ENCODE measurements at places on chromosomes 6 and 20. TPM values are rescaled to one million over a fixed set of nuclear protein-coding genes. Genes with fewer than 3 reads are reported as not detected.

CST7 gene
- 0.87 TPM for total RNA-seq

DNA sequence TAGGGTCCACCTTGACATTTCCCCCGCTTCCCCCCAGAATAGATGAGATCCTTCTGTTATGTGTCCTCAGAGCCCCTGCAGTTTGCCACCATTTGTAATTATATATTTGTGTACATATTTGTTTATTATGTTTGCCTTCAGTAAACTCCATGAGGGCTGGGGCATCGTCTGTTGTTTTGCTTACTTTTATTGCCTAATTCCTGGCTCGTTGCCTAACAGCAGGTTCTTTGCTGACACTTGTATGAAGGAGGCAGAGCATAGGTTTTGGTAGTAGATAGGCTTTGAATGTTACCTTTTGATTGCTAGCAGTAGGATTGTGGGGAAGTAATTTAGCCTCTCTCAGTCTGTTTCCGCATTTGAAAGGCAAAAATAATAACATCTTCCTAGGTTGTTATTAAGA is 9.9 kb downstream of the MAP3K4 start:
- H3K27me3 ChIP-seq, result no peaks in the 10 kb centered on the region
- H3K36me3 ChIP-seq, result no peaks in the 10 kb centered on the region
- no peak overlapping the region for H3K4me3 ChIP-seq
- H3K4me1 ChIP-seq, result peaks cover 42% of the 10 kb centered on the region
- H3K27ac ChIP-seq, result no peak overlapping the region
- peak; percentile 16 for DNase-seq

DNA sequence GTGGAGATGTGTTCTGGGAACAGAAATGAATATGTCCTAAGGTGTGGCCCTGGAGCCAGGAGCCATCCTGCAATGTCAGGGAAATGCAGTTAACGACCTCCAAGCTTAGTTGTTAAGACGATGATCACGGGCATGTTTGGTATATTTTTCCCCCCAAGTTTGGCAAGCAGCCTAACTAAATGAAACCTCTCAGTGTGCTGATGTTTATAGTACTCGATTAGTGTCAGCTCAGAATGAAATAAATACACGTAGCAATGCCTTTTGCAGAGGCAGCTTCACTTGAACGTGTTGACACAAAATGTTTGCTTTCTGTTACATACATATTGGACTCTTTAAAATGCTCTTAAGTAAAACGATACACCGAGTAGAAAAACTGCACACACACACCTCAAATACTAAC is 76.2 kb upstream of the OLIG3 start:
- H3K27me3 ChIP-seq, result no peaks in the 10 kb centered on the region
- DNase-seq, result no peak
- no peaks in the 10 kb centered on the region for H3K36me3 ChIP-seq
- H3K4me3 ChIP-seq, result no peak overlapping the region
- H3K27ac ChIP-seq, result no peak overlapping the region
- H3K4me1 ChIP-seq, result no peaks in the 10 kb centered on the region

GRCh38 chr6:41353333-41353732 is 17.9 kb downstream of the NCR2 start:
- no peak overlapping the region for H3K4me3 ChIP-seq
- DNase-seq, result no peak
- H3K27ac ChIP-seq, result no peak overlapping the region
- no peaks in the 10 kb centered on the region for H3K4me1 ChIP-seq
- H3K36me3 ChIP-seq, result no peaks in the 10 kb centered on the region
- H3K27me3 ChIP-seq, result peaks cover 27% of the 10 kb centered on the region

Data from stomach (tissue), 19 donors.